ENCODE measurements at places on chromosomes 3 and 15. TPM values are rescaled to one million over a fixed set of nuclear protein-coding genes. Genes with fewer than 3 reads are reported as not detected.

- DNase-seq = no peak
Observed at GRCh38 chr3:189305412-189305811, 133.6 kb downstream of the TPRG1 start.

DNA sequence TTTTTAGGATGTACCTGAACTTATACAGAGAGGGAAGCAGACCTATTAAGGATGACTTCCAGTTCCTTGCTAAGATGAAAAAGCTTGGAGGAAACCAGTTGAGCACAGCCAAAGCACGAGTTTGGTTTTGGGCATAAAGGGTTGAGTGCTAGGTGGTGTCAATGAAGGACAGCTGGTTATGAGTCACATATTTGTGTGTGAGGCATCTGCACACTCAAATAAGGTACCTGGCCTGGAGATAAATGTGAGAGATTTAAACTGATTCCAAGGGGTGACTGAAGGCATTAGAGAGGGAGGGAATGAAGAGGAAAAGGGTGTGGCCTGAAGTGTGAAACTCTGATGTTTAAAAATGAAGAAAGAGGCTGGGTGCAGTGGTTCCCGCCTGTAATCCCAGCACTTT, 486.7 kb downstream of the DIPK2A start:
- DNase-seq = no peak

- peak; percentile 18 for DNase-seq
Observed at GRCh38 chr15:38069511-38070011, 135.1 kb downstream of the TMCO5A start.

- no peak for DNase-seq
Observed at GRCh38 chr3:46408853-46409252, 1.8 kb downstream of the CCRL2 start.

- DNase-seq = no peak
Observed at GRCh38 chr3:157128771-157129681, 30.9 kb downstream of the CCNL1 start.

- DNase-seq = no peak
Observed at GRCh38 chr3:119589102-119589773, 8.4 kb upstream of the PLA1A start.

- DNase-seq = no peak
Observed at GRCh38 chr3:72744330-72744729, 103.9 kb downstream of the SHQ1 start.

DNA sequence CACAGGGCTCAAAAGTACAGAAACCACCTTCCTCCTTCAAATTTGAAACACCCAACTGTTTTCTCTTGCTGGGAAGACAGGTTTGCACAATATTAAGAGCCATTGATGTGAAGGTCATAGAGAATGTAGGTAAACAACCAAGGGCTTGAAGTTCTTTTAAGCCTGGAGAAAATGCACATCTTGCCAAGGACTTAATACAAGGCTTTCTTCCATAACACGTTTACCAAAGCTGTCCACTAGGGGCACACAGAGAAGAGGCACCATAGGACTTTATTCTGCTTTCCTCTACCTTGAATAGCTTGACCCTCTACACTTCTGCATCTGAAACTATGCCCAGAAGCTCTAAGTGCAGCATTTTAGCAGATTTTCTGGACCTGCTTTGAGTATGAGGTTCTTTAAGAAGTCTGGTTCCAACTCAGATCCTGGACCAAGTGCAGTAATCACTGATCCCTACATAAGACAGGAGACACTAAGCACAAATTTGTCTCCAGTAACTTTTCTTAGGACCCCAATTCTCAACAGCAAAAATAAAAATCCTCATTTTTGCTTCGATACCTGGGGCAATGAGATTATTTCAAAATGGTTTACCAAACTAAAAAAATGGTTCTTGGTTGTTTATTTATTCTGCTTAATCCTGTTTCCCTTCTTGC, 138.0 kb downstream of the FBN1 start:
- DNase-seq = no peak

DNA sequence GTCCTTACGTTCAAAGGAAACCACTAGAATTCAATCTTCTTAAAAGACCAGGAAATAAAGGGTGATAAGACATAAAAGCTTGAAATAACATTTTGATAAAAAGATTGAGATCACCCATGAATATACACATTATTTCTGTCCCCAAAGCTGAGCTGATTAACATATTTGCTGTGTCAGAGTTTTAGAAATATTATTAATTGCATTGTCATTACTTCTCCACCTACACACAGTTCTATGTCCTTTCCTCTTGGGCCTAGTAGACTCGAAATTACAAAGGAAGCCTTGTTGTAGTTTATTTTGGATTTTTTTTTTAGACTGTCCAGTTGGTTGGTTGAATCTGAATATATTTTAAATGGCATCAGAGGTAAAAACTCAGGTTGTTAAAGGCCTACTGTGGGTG, 81.0 kb upstream of the NR2E3 start:
- DNase-seq = no peak

- no peak for DNase-seq
Observed at GRCh38 chr15:55703873-55704301, 39.1 kb downstream of the PRTG start.

Gene NLGN1
- 59.1 TPM for total RNA-seq

Gene MUC4
- 0.41 TPM for total RNA-seq

Gene KATNBL1
- 109 TPM for total RNA-seq

Gene CEP152
- 1.6 TPM for total RNA-seq

Gene TMEM212
- total RNA-seq = not detected

Gene GOLGA8Q
- not detected for total RNA-seq

Gene GOLGA6B
- total RNA-seq = not detected

Measured in frontal cortex (tissue), 4 donors.